ENCODE measurements at places on chromosomes 16 and 17.

DNA sequence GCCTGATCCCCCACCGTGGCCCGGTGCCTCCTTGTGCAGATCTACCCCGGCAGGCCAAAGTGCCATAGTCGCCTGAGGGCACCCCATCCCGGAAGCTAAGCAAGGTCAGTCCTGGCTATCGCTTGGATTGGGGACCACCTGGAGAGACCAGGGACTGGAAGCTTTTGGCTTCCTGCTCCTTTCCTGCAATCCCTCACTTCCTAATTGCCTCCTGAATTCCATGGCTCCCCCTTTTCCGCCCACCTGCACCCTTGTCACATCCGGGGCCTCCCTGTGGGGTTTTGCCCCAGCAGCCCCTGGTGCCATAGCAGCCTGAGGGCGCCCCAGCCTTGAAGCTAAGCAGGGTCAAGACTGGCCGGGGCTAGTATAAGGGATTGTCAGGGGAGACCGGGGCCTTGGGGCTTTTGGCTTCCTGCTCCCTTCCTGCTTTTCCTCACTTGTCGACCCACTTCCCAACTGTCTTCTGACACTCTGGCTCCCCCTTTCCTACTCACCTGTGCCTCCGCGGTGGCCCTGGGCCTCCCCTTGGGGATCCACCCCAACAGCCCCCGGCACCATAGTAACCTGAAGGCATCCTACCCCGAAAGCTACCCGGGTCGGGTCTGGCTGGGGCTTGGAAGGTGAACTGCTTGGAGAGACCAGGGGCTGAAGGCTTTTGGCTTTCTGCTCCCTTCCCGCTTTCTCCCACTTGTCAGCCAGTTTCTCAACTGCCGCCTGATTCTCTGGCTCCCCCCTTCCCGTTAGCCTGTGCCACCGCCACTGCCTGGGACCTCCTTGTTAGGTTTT is 2293.6 kb downstream of the TP53TG3F start:
- DNase-seq, result no peak

DNA sequence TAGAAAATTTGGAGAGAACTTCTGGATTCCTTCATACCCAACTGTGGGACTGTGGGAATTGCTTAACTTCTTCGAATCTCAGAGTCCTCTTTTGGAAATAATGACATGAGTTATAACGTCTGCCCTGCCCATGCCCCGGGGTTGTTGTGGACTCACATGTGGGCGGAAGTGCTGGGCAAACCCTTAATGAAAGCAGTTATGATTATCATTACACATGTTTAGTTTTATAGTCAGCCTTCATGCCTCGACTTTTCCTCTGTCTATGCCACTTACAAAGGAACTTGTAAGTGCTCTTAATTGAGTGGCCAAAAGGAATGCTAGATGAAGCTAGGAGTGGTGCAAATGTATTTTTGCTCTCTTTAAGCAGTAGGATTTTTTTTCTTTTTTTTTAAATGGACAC is 3.9 kb downstream of the KRT27 start:
- DNase-seq, result no peak

DNA sequence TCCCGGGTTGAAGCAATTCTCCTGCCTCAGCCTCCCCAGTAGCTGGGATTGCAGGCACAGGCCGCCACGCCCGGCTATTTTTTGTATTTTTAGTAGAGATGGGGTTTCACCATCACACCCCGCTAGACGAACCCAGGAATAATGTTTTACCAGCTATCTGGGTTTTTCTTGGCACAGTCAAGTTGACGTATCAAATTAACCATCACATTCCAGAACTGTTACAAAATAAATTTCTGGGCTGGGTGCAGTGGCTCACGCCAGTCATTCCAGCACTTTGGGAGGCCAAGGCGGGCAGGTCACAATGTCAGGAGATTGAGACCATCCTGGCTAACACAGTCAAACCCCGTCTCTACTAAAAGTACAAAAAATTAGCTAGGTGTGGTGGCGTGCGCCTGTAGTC is 501.2 kb downstream of the SHISA9 start:
- DNase-seq, result no peak

- DNase-seq, result peak; percentile 44
Observed at GRCh38 chr16:84065536-84066132, 23.0 kb upstream of the SLC38A8 start.

GRCh38 chr16:27318392-27319256 is 4.8 kb downstream of the IL4R start:
- DNase-seq, result peak; percentile 33

DNA sequence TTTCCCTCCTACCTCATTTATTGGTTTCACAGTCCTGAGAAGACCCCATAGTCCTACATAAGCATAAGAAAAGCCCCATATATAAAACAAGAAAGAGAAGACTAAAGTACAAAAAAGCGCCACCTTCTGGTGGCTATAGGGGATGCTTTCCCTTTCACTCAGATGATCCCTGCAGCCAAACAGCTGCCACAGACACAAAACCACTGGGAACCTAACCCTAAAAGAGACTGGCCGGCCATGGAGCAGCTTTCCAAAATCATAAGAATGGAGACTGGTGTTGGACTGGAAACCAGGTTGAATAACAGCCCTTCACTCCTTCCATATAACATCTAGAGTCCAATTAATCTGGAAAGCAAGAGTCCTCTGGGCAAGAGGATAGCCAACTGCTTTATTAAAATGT is 11.4 kb downstream of the DYNC1LI2 start:
- DNase-seq, result no peak

DNA sequence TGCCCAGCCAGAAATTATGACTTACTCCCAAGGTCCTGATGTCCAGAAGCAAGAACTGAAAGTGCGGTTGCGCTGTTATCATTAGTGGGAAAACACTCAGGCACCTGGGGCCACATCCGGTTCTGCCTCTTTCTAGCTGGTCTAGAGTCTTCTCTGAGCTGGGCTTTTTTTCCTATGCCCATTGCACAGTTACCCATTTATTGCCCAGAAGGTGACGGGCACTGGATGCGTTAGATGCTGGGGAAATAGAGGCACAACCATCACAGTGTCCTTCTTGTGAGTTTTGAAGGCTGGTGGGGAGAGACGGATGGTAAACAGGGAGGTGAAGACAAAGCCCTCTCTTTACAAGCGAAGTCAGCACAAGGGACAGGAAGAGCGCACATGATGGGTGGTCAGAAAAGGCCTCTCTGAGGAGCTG is 37.7 kb downstream of the PLCG2 start:
- no peak for DNase-seq

- no peak for DNase-seq
Observed at GRCh38 chr17:37678036-37678435, 34.8 kb upstream of the DDX52 start.

- no peak for DNase-seq
Observed at GRCh38 chr16:65916995-65917394, 449.5 kb upstream of the CDH5 start.

DNA sequence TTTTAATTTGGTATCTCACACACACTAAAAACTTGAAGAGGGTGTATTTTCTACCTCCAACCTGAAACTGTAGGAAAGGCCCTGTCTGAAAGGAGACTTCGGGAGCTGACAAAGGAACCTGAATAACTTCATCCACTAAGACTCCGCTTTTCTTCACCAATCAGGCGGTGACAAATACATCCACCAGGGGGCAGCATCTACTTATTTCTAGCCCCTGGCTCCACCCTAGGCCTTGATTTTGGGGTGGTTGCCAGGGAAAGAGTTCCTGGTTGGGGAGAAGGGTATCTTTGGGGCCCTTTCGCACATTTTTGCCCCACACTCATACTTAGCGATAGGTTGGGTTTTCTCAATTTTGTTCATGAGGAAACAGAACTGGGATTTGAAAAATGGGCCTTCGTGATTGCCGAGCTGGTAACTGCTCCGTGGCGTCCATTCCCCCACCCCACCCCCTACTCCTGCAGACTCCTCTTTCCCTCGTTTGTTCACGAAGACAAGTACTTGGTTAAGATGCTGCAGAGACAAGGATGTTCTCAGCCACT is 4.8 kb upstream of the ARL4D start:
- peak; percentile 87 for DNase-seq

DNA sequence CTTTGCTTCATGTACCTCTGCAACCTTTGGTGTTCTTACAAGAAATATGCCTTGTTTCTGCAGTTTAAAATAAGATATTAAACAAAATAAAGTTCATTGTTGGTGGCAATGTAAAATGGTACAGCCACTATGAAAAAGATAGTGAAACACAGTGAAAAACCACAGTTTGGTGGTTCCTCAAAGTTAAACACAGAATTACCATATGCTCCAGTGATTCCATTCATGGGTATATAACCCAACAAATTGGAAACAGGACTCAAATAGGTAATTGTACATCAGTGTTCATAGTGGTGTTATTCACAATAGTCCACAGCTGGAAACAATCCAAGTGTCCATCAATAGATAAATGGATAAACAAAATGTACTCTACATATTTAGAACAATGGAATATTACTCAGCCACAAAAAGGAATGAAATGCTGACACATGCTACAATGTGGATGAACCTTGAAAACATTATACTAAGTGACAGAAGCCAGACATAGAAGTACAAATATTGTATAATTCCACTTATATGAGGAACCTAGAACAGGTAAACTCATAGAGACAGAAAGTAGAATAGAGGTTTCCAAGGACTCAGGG is 49.2 kb downstream of the CUEDC1 start:
- no peak for DNase-seq

GRCh38 chr17:39960524-39961041 is 2.2 kb upstream of the GSDMA start:
- DNase-seq, result no peak

Data from psoas muscle (tissue), 8 donors.